H9 (cell line): ENCODE measurements at places on chromosomes 16 and 17. TPM values are rescaled to one million over a fixed set of nuclear protein-coding genes. Genes with fewer than 3 reads are reported as not detected.
A peak's percentile ranks its signal among the peaks of the same experiment; 100 is the strongest.

DNA sequence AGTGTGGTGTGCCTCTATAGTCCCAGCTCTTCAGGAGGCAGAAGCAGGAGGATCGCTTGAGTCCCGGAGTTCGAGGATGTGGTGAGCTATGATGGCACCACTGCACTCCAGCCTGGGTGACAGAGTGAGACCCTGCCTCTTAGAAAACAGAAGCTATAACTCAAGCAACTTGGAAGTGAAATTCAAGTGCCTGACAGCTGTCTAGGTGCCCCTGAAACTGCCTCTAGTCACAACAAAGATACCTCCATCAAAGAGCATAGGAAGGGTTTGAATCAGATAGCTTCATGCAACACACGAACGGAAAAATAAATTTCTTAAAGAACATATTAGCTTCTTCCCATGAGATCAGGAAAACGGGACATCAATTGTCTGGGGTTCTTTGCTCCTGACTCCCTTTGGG, 860 bp upstream of the PLCG2 start:
- no peak for DNase-seq
- H3K36me3 ChIP-seq: no peaks in the 10 kb centered on the region
- H3K4me1 ChIP-seq: no peaks in the 10 kb centered on the region
- H3K27me3 ChIP-seq: peaks cover 18% of the 10 kb centered on the region

DNA sequence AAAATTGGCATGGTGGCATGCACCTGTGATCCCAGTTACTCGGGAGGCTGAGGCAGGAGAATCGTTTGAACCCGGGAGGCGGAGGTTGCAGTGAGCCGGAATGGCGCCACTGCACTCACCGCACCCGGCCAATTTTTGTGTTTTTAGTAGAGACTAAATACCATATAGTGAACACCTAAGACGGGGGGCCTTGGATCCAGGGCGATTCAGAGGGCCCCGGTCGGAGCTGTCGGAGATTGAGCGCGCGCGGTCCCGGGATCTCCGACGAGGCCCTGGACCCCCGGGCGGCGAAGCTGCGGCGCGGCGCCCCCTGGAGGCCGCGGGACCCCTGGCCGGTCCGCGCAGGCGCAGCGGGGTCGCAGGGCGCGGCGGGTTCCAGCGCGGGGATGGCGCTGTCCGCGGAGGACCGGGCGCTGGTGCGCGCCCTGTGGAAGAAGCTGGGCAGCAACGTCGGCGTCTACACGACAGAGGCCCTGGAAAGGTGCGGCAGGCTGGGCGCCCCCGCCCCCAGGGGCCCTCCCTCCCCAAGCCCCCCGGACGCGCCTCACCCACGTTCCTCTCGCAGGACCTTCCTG, at the start of gene HBQ1:
Gene HBQ1 (plus strand): TSS at position 359 of the 575 bp plus-strand sequence. CDS start 28 bp downstream, at position 387.
- no peak within 1 kb of the TSS for H3K27ac ChIP-seq
- peak; percentile 57 for DNase-seq
- H3K27me3 ChIP-seq: peaks cover 34% of the 10 kb centered on the region
- H3K4me1 ChIP-seq: no peaks in the 10 kb centered on the region
- H3K36me3 ChIP-seq: peaks cover 3% of the 10 kb centered on the region

DNA sequence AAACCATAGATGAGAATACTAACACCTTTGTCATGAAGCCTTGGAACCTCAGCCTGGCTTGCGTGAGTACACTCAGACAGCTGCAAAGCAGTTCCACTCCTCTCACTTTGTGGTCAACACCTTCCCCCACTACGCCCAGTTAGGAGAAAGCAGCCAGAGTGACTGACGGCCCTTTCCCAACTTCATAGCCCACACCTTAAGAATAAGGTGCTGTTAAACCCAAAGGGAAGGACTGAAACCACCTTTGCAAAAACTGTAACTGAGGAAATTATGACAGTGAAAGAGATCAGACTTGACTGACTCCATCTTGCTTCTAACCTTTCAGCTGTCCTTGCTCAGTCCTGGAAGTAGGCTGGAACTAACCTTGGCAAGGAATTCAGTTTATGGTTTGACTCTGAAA, 13.7 kb downstream of the N4BP1 start:
- H3K36me3 ChIP-seq: peaks cover 58% of the 10 kb centered on the region
- peaks cover 9% of the 10 kb centered on the region; the same call in 1 of the 2 replicates for H3K4me1 ChIP-seq
- DNase-seq: no peak
- H3K4me3 ChIP-seq: no peak overlapping the region
- H3K27ac ChIP-seq: no peak overlapping the region

- H3K4me1 ChIP-seq: peaks cover 7% of the 10 kb centered on the region; the same call in 1 of the 2 replicates
- H3K27ac ChIP-seq: no peak overlapping the region
- no peaks in the 10 kb centered on the region for H3K27me3 ChIP-seq
- no peak for DNase-seq
Observed at GRCh38 chr17:78325076-78325687, 34.7 kb downstream of the SOCS3 start.

Gene ATP2C2
- 2.8 and 4.0 TPM in 2 replicates for total RNA-seq

Gene RHBDF1
- 34.6 and 35.7 TPM in 2 replicates for total RNA-seq

Gene NPIPB9
- total RNA-seq: 1.8 and 2.7 TPM in 2 replicates

Gene RNF112
- total RNA-seq: 0.81 and 1.1 TPM in 2 replicates
